Stimulated activated effector memory CD8-positive, alpha-beta T cell treated with anti-CD3 and anti-CD28 coated beads, Interleukin-12 subunit alpha, Interleukin-12 subunit beta, amount 100 ng/mL, for 72 hours (primary cell): ENCODE measurements at places on chromosomes 7 and 10.

DNA sequence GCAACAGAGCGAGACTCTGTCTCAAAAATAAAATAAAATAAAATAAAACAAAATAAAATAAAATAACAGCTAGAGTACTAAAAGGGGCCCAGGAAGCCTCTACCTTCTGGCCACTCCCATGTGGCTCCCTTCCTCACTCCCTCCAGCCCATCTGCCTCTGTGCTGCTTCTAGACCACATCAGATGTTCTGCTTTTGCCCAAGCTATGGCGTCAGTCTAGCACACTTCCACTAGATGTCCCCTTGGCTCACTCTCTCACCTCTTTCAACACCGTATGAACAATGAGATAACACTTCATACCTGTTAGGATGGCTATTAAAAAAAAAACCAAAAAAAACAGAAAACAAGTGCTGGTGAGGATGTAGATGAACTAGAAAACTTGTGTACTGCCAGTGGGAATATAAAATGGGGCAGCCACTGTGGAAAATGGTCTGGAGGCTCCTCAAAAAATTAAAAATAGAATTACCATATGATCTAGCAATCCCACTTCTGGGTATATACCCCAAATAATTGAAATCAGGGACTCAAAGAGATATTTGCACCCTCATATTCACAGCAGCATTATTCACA, 132.3 kb downstream of the ARHGAP22 start:
- no peak for DNase-seq

DNA sequence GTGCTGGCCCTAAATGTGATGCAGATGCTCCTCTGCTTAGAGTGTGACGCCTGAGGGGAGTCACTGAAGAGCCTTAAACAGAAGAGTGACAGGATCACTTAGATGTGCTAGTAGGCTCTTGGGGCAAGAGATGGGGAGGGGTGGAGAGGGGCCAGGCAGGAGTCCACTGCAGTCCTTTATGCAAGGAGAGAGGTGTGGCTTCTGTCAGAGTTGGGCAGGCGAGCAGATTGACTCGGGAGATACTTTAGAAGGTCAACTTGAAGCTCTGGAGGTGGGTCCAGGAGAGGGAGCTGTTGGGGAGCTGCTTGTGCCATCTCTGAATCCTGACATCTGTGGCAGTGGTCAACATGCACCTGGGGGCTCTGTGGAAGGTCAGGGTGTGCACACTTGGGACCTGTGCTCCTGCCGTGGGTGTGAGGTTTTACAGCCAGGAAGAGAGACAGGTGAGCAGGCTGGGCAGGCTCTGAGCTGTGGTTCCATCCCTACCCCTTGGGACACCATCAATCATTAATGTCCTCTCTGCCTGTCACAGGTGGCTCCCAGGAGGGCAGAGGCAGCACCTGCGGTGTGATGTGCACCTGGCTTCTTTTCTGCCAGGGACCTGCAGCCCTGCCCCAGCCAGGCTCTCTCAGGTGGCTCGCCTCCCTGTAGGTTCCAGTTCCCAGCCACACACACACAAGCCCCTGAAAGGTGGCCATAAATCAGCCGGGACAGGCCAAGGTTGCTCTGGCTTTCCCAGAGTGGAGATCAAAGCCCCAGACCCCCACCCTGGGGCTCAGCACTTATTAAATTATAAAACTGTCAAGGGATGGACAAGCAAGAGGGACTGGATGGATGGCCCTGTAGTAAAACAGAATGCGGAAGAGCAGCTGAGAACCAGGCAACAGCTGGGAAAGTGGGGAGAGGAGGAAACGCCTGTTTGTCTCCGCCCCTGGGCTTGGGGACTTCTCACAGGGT, 14.0 kb downstream of the NEURL1 start:
- DNase-seq, result no peak

DNA sequence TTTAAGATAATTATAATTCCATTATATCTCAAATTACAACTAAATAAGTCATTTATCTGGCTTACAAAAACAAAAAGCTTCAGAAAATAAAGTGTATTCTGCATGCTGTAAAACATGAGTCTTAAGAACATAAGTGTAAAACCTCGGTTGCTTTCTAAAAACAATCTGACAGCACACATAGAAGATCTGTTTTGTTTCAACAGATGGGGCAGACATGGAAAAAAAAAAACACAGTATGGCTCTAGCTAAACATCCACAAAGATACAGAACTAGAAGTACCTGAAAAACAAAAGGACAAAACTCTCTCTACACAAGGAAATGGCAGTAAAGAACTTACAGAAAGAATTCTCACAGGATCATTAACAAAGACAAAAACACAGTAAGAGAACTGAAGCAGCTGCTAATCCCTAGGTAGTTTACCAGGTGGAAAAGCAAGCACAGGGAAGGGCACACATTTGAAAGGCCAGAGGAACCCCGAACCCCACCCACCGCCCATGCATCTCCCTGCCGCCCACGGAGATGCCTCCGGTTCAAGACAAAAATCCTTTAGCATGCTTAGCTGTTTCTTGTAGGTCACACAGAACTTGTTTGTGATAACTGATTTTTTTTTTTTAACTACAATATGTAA, 42.5 kb downstream of the DLD start:
- DNase-seq, result no peak

DNA sequence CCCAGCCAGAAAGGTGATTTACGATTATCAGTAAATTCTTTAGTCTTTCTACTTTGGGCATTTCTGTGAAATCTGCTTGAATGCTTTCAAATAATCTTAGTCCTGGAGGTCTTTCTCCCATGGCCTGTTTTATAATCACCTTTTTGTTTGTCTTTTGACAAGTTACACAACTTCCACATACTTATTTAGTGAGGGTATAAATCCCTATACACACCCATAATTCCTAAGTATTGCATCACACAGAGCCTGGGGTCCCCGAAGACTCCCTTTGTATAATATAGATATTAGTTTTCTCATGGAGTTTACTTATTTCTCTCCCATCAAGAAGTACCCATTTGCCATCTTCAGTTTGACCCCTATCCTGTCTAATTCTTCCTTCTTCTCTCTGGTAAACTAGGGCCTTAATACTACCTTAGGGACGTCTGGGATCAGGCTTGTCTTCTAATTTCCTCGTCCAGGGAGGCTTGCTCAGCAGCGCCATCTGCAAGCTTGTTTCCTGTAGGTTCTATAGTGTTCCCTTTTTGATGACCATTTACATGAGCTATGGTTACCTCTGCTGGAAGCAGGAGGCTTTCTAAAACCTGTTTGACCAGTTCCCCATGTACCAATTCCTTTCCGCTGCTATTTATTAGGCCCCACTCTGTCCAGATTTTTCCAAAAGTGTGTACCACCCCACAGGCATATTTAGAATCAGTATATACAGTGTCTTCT, 8.1 kb downstream of the DNAH11 start:
- no peak for DNase-seq

- DNase-seq, result no peak
These were observed 167.2 kb downstream of the MAD1L1 start for GRCh38 chr7:2065528-2065927.

DNA sequence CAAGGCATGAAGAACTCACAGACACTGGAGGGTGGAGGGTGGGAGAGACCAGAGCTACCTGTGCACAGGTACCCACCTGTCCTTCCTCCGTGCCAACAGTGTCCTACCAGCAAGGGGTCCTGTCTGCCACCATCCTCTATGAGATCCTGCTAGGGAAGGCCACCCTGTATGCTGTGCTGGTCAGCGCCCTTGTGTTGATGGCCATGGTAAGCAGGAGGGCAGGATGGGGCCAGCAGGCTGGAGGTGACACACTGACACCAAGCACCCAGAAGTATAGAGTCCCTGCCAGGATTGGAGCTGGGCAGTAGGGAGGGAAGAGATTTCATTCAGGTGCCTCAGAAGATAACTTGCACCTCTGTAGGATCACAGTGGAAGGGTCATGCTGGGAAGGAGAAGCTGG, 21.8 kb downstream of the PRSS2 start:
- DNase-seq, result no peak

GRCh38 chr7:141697211-141697871, 4.6 kb downstream of the DENND11 start:
- no peak for DNase-seq

DNA sequence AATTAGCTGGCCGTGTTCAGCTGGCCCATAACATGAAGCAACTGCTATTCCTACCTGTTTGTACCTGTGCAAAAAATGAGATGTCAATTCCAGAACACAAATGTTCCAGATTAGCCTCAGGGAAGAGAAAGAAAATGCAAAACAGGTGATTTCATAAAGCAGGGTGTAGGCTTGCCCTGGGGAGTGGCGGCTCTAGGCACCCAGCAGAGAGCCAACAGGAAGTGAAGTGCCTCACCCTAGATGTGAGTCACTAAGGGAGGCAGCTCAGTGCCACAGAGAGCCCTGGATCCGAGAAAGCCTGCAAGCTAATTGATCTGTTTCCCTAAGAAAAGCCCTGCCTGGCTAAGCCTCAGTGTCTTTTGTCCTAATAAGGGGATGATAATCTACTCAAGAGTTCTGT, 240.0 kb downstream of the ARHGAP21 start:
- DNase-seq, result no peak

DNA sequence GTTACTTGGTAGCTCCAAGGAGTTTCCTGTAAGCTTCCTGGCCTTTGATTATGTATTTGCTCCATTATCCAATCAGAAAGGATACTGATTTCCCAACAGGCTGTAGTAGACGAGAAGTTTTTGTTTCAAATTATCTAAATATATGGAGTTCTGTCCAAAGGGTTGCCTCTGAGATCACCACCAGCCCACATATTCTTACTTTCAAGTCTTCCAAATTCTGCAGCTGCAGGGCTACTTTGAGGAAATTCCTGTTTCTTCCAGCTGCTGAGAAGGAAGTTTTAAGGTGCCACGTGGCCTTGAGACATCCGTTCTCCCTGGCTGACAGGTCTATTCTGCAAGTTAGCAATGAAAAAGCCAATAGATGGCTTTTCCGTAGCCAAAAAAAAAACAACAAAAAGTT, 286.0 kb downstream of the TWIST1 start:
- no peak for DNase-seq
